ENCODE measurements at places on chromosomes 1 and 21.

DNA sequence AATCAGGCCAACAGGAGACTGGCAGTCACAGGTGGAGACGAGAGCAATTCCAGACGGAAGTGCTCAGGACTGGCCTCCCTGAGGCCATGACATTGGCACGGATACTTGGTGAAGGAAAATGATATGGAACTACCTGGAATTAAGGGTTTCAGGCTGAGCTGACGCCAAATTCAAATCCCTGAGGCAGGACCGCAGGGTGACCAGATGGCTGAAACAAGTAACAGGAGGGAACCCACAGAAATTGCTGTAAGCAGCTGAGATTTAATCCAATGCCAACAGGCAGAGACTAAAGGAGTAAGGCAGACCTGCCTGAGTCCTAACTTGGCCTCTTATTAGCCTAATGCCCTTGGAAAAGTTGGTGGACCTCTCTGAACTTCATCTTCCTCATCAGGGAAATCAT, 76.2 kb downstream of the ERG start:
- no peak for DNase-seq

DNA sequence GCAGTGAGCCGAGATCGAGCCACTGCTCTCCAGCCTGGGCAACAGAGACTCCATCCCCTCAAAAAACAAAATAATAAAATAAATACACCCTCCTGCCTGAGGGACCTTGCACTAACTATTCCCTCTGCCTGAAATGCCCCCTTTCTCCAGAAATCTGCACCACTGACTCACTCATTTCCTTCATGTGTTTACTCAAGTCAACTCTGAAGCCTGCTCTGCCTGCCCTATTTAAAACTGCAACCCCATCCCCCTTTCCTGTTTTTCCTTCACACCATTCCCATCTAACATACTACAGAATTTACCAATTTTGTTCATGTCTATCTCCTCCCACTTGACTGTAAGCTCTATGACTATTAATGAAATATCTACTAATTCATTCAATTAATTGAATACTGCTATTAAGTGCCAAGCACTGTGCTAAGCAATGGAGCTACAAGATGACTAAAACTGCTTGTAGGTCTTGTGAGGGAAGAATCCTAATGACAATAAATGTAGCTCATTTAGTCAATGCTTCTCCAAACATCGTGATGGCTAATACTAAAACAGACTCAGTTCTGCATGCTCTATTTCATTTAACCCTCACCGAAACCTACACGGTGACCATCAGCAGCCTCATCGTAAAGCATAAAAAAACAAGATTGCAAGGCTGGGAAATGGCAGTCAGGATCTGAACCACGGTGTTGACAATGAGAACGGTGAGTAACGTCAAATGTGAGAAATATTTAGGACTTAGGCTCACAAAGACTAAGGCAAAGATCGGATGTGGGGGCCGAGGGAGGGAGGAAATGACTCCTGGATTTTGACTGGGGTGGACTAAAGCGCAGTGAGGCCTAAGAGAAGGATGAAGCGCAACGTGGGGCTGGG, 749 bp upstream of the TMEM39B start:
- no peak for DNase-seq

GRCh38 chr1:83791821-83792437, 207.0 kb downstream of the TTLL7 start:
- no peak for DNase-seq

GRCh38 chr1:2133039-2133878, 61.3 kb downstream of the FAAP20 start:
- DNase-seq: peak; percentile 86

DNA sequence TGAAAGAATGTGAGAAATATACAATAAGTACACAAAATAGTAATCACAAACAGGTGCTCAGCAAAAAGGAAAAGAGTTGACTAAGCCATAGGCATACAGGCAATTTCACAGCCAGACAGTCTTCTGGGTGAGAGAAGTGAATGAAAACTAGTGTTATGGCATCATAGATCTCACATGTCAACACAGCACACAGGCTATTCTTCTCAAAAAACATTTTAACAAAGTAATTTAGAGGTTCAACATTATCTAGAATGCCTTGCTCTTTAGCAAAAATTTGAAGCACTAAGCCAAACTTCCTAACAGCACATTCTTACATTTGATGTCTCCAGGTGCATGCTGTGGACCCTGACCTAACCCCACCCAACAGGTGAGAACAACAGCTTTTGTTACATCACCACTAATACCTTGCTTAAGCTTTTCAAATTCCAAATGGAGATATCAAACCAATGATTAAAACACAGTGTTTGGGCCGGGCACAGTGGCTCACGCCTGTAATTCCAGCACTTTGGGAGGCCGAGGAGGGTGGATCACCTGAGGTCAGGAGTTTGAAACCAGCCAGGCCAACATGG, 30.5 kb downstream of the OTUD7B start:
- no peak for DNase-seq

GRCh38 chr21:25862112-25862511, 127.3 kb downstream of the GABPA start:
- DNase-seq: no peak

GRCh38 chr1:156336242-156336641, 1.9 kb downstream of the CCT3 start:
- no peak for DNase-seq

DNA sequence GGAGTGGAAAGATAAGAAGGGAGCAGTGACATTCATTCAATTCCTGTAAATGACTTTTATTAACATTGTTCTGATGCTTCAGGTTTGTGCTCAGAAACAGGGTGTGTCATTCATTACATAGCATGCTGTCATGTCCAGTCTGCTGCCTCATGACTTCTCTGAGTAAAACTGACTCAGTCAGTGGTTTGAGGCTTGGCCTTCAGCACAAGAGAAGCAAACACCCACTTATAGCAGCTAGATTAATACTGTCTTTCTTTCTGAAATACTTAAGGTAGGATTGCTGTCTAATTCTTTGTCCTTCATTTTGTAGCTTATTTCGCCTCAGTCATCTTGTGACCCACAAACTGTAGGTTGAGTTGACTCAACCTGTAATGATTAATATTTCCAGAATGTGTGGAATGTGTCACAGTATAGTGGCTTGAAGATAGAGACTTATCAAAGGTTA, 32.9 kb downstream of the RASAL2 start:
- no peak for DNase-seq

DNA sequence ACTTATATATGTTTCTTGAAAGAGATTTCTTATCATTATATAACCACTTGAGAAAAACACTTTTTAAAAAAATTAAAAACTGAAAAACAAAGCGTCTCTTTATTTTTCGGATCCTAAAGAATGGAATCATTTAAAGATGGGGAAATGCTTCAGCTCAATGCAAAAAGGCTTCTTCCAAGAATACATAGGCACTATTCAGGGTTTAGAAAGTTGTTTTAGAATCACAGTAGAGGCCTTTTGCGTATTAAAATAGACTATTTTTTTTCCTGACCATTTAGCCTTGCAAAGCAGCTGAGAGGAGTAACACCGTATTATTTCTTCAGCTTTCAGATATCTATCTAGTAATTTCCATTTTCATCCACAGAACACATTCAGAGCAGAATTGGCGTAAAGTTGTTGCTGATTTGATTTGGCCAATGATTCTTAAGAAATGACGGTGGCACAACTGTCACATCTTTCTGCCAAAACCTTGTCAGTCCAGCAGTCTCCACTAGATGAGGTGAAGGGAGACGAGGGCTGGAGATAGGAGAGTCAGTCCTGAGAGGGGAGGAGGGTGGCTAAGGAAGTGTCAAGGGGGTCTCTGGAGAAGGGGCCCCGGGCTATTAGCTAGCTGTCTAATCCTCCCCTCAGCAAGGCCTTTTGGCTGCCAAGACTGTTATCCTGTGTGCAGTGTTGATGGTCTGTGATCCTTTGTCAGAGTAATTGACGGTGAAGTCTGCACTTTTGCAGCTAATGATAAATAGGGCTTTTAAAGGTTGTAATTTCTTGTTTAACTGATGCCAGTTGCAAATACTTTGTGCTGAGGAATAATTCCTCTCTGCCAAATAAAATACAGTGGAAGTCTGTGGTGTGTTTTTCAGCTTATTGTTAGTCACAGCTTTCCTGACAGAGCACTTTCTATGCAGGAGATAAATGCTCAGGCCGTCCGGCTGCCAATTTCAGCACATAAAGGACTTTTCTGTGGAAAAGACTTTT, 34.7 kb downstream of the PRRX1 start:
- no peak for DNase-seq

DNA sequence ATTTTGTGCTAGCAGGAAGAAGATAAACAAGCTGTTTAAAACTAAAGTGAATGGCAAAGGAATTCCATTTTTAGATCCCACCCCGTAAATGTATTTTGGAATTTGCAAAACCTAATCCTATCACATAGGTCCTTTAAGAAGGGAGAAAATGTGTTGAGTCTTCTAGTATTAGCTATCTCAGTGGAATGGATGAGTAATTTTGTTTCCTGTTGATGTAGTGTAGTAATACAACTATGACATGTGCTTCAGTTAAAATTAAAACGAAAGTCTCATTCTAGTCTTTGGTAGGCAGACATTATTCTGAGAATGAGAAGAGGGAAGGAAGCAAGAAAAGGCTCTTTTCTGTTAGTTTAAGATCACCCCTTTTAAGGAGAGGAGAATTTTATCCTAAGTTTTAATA, 265.9 kb upstream of the C1orf105 start:
- DNase-seq: no peak

GRCh38 chr21:25400427-25400826, 206.9 kb downstream of the MRPL39 start:
- DNase-seq: no peak

- DNase-seq: no peak
Measured at GRCh38 chr1:74380252-74380651, 132.2 kb downstream of the LRRC53 start.

DNA sequence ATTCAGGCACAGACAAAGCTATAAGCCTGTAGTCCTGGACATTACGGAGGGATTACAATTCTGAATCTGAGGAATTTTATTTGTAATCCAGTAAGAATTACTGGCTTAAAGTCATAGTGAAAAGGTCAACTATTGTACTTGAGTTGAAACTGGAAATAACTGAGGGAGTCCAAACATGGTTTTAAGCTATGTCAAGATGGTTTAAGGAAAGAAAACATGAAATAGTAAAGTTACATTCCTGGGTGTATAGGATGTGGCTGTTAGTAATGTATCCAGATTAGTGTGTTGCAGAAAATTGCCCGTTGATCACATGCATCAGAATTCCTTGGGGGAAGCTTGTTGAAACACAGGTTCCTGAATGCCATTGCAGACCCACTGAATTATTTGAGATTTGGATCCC, 124.8 kb upstream of the GORAB start:
- no peak for DNase-seq

All from iPS DF 6.9 (cell line).